Nucleus accumbens (tissue), 56 donors: ENCODE measurements at places on chromosomes 3 and 15.

DNA sequence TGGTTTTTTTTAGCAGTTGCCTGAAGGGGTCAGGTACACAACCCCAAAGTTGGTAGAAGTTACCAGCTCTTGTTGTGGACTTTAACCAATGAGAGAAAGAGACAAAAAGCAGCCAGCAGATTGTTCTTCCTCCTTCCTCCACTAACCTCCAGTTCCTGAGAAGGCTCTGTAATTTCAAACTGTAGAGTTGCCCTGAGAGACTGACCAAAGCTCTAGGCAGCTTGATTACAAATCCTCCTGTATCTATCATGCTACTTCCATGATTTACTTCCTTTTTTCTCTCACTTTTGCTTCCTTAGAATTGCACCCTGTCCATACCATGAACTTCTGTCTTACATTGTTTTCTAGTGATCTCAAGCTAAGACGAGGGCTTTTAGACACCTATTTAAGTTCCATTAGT, 29.2 kb downstream of the NSUN3 start:
- no peak for DNase-seq

DNA sequence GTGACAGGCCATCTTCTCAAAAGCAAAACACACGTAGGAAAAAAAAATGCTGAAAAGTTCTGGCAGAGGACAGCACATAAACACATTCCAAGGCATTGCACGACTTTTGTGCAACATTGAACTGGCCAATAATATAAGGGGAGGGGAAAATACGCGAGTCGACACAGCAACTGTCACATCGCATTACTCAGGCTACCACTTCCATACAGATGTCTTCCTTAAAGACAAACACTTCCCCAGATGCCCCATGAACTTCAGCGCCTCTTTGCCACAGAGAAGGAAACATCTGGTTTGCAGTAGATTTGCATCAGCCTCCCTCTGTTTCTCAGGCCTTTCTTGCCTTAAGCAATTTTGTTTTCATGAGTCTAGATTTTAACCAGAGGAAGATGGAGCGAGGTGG, 144.4 kb upstream of the IGF1R start:
- no peak for DNase-seq

GRCh38 chr3:170077361-170077760, 39.6 kb downstream of the GPR160 start:
- no peak for DNase-seq

DNA sequence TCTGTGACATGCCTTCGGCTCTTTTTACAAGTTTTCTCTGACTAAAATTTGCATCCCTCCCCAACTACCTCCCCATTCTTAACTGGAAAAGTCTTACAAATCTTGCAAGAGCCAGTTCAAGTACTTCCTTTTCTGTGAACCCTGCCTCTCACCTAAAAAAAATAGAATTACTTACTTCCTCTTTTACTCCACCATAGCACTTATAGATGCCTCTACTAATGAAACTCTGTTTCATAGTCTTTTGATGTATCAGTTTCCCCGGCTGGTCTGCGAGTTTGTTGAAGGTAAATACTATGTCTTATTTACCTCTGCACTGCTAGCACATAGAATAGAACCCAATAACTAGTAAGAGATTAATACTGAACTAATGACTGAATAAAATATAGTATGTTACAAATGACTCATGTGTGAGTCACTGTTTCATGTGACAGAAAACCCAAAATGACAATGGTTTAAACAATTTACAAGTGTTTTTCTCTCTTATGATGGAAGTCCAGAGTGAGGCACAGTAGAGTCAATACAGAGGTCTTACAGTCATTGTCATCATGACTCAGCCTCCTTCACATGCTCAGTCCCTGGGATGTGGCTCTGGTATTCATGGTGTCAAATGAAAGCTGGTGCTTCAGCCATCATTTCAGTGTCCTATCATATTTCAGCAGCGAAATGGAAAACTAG, 393.5 kb downstream of the RSL24D1 start:
- DNase-seq = no peak

DNA sequence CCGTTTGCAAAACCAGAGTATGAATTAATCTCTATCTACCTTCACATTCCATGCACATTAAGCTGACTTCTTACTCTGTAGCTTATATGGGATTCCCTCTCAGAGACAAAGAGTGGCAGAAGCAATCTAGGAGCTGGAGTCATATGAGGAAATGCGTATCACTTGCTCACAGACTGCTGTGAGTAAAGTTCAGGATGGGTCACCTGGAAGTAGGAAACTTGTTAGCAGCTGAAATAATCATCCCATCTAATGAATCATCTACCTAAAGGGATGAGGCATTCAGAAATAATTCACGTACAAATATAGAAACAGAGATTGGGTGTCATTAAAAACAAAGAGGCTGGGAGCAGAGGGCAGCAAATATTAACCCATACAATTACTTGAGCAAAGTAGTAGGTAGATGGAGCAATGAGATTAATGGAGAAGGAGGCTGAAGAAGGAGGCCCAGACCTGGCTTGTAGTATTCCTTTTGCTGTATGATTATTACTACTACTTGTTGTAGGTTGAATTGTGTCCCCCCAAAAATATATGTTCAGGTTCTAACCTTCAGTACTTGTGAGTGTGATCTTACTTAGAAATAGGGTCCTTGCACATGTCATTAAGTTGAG, 866.3 kb downstream of the ROBO2 start:
- DNase-seq = no peak

GRCh38 chr3:146468234-146468633, 1.1 kb downstream of the PLSCR2 start:
- DNase-seq = no peak
